ENCODE measurements at places on chromosomes 3 and 15.
A peak's percentile ranks its signal among the peaks of the same experiment; 100 is the strongest.

GRCh38 chr15:79970624-79971434, at the start of gene BCL2A1:
Gene BCL2A1 (minus strand): TSS chr15:79971196. CDS start chr15:79971119, 77 bp downstream.
- DNase-seq = peak; percentile 23

GRCh38 chr15:94352636-94353487, 121.5 kb downstream of the MCTP2 start:
- no peak for DNase-seq

DNA sequence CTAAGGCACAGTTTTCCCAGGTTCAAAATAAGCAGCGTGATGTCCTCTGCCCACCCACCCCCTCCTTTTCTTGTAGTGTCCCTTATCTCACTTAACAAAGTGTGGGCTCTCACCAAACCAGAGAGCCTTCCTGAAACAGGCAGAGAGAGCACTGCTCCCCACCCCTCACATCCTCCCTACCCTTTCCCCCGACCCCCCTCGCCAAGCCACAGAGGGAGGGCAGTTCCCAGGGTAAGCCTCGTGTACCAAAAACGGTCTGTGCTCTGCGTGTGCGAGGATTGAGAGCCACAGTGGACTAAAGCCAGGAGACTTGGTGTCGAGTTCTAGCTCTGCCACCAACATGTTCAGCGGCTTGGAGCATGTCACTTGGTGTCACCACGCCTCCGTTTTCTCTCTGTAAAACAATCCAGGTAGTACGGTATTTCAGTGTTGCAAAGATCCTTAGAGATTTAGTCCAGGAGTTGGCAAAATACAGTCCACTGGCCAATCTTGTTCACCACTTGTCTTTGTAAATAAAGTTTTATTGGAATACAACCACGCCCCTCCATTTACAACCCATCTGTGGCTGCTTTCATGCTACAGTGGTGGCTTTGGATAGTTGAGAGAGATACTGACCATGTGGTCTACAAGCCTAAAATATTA, 249.9 kb downstream of the OPA1 start:
- DNase-seq = no peak

DNA sequence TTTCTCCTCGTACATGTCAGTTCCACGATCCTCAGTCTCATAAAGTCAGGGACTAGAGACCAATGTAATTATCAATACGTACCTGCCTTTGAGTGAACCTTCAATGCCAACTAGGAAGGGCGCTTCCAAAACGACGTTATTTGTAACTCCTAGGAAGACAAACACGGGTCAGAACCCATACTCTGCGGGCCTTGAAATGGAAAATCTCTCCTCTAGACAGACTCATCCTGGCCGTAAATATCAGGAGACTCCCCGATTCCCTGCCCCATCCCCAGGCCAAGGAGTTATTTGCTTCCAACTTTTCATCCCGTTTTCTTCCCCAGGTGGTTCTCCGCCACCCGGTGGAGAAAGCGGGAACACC, 578 bp downstream of the OIP5 start:
- no peak for DNase-seq

DNA sequence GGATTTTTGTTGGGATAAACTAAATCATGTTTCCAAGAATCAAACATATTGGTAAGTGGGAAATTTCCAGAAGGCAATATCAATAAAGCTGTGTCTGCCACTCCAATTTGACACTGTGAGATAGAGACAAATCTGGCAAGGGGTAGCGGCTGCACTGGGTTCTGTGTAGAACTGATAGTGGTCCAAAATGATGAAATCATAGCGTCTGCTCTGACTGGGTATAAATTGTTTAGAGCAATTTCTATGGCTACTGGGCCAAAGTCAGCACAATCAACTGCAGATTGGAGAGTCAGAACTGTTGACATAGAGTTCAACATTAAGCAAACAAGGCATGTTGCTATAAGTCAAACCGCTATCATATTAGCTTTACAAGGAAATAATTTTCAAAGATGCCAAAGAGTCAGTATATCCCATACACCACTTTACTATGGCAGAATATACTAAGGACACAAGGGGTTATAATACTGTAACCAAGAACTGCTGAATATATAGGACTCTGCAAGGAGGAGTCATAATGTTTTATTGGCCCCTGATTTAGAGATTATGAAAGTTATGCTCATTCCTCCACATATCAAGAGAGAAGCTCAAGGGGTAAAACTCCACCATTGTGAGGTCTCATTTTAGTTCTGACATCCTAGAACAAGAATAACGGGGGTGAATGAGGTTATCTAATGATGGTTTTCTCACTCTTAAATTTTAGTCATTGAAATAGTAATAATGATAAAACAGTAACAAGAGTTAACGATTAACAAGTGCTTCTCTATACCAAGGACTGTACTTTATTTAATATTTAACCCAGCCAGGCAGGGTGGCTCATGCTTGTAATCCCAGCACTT, 309.7 kb upstream of the GADL1 start:
- DNase-seq = no peak

- DNase-seq = peak; percentile 26
Measured at GRCh38 chr15:25933456-25934158, 70.5 kb upstream of the ATP10A start.

GRCh38 chr3:111913163-111913763, 54.2 kb downstream of the PHLDB2 start:
- no peak for DNase-seq

- DNase-seq = no peak
Measured at GRCh38 chr15:63923993-63924950, 90.5 kb upstream of the HERC1 start.

DNA sequence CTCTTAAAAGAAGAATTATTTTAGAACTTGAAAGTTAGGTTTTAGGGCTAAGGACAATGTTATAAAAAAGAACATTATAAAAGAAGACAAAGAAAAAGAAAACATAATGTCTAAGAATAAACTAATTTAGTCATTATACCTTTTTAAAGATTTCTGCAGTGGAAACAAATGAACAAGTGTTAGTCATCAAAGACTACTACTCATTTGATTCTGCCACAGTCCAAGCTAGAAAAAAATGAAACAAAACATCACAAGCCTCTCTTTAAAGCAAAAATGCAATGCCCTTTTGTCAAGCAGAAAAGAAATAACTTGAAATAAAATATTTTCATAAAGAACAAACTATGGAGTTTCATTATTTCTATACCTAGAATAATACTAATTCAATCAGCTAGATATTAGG, 102.0 kb downstream of the TBC1D5 start:
- no peak for DNase-seq

GRCh38 chr3:174462916-174463315, 396.2 kb upstream of the NAALADL2 start:
- no peak for DNase-seq

GRCh38 chr3:98563661-98564281, 29.6 kb downstream of the CPOX start:
- no peak for DNase-seq

DNA sequence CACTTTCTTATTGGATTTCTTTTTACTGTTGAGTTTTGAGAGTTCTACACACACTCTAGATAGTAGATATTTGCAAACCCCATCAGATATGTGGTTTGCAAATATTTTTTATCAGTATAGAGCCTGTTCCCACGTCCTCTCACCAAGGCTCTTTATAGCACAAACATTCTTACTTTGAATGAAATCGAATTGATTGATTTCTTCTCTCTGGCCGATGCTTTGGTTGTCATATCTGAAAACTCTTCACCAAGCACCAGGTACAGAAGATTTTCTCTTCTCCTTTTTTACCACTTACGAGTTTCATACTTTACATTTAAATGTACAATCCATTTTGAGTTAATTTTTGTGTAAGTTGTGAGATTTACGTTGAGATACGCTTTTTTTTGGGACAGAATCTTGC, 163.4 kb downstream of the PTPRG start:
- DNase-seq = no peak

DNA sequence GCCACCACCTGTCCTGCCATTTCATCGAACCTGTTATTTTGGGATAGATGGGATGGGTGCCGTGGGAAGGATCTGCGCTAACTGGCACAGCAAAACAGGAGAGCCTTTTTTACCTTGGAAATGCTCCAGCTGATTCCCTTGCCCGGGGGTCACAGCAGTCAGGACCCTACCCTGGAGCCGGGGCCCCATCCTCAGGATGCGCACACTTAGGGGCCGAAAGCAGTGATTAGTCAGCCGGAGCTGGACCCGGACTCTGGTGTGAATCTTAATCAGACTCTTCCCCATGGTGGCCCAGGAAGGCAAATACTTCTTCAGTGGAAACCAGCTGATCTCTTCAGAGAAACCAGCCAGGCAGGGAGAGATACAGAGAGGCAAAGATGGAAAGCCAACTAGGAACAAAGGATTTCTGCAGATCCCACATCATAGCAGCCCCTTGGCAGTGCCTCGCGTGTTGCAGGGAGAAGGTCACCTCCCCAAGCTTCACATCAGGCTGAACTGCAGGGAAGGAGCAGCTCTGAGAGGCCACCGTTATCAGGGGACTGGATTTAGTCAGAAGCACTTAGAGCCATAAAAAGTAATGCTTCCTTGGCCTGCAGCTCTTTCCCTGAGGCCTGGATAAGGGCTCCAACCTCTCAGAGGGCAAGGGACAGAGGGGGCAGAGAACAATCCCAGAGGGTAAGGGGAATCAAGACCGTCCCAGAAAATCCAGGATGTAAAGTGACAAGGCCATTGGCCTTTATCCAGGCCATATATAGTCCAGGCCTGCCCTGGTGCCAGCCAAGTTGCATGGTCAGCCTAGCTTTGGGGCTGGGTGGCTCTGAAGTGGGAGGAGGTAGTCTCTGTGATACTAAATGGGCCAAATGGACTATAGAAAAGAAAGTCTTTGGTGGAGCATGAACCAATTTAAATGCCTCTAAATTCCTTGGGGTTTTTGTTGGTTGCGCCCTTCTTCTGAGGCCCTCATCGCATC, 52.9 kb downstream of the WDR76 start:
- DNase-seq = no peak

- DNase-seq = no peak
Measured at GRCh38 chr15:65920121-65920520, 50.8 kb downstream of the RAB11A start.

- no peak for DNase-seq
Measured at GRCh38 chr15:92611995-92612745, 43.4 kb downstream of the FAM174B start.

- no peak for DNase-seq
Measured at GRCh38 chr15:23877502-23878412, 190.7 kb upstream of the NDN start.

DNA sequence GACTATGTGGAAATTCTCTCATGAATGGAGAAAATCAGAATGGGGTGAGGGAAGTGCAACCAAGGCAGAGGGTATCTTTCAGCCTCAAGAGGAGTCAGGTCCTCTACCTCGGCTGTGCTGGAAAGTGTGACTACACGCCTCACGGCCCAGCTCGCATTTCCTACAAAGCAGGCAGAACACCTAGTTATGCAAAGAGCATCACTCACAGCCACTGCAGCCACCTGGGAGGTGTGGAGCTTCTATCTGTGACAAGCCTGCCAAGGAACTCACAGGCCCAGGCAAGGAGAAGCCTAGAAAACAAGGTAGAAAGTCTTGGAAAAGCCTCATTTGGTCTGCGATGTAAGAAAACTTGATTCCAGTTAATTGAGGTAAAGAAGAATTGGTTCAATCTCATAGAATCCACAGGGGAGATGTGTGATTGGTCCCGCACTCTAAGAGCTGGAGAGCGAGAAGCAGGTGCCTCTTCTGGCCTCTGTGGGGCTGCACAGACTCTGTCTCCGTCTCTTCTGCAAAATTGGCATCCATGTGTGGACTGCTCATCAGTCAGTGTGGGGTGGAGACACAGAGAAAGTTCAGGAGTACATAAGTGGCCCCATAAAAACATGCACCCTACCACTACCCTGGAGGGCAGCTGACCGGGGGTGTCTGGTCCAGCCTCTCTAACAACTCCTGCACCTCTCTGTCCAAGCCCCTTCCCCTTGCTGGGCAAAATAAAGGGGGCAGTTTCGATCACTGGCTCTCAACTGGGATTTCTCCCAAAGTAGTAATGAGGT, 76.8 kb downstream of the TAMM41 start:
- DNase-seq = no peak

DNA sequence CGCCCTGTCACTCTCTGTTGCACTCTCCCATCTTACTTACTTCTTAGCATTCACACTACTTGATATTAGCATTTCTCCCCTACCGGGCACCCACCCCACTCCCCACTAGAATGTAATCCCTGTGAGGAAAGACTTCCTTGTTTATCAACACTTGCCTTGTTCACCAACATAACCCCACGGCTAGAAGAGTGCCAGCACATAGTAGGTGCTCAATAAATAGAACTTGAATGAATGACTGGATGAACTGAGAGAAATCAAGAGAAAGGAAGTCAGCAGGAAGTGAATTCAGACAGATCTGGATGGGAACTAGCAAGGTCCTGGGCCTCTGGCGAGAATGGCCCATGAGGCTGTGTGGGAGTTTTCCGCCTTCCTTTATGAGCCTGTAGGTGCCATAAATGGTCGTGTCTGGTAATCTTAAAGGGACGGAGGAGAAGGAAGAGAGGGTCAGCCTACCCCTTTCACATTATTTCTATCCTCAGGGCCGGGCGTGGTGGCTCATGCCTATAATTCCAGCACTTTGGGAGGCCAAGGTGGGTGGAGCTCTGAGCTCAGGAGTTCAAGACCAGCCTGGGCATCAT, 42.4 kb upstream of the HERC1 start:
- DNase-seq = no peak

DNA sequence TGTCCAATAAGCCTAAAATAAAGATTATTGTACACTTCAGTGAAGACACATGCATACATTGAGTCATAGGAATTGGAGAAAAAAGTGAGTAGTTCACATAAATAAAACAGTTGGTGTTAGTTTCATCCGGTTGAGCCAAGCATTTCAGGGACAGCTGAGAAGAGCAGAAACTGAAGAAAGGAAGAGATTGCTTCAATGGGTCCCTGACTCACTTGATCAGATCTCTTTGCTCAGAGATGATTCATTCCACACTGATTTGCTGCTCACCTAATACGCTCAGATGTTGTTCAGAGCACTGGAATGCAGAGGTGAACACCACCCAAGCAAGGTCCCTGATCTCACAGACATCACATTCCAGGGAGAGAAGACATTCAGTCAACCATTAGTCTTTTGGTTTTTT, 93.7 kb downstream of the RAD18 start:
- DNase-seq = no peak

- DNase-seq = no peak
Measured at GRCh38 chr15:48898446-48898845, 20.5 kb downstream of the EID1 start.

All from stimulated activated CD4-positive, alpha-beta T cell treated with anti-CD3 and anti-CD28 coated beads, TNF-alpha, amount 100 ng/mL, for 1 hour (primary cell).